ENCODE measurements at places on chromosomes 6 and 20.

DNA sequence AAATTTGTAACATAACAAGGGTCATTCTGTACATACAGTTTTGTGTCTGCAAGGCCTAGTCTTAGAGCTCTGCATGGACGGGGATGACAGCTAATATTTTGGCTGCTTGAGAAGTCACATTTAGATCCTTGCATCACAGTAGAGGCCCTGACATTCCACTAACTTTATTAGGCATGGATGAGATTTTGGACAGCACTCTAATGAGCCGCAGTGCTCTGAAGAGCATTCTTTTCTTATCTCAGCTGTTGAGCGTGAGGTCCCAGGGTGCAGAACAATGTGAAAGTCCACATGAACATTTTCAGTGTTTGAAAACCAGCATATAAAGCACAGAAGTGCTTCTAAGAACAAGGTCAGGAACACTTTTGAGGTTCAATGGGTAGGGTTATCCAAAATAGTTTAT lies 58.9 kb downstream of the IPCEF1 start:
- no peak for DNase-seq

GRCh38 chr20:25030649-25031207 lies 27.2 kb downstream of the ACSS1 start:
- DNase-seq: no peak

- DNase-seq: no peak
Measured at GRCh38 chr20:56360908-56361205, 2.1 kb downstream of the FAM210B start.

DNA sequence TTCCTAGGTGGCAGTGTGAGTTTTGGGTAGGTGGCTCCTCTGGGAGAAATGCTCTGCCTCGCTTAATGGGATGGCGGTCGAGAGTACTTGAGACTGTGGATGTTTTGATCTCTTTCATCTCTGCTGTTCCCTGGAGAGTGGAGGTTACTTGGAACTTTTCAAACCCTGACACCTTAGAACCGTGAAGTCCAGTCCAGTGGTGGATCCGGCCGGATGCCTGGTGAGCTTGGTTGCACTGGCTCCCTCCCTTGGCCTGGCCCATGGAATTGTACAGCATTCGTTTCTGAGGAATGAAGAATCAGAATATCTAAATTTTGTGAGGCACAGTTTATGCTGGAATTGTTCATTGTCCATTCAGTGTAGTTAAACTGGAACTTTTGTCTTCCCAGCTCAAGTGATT lies 51.0 kb downstream of the CSE1L start:
- no peak for DNase-seq

DNA sequence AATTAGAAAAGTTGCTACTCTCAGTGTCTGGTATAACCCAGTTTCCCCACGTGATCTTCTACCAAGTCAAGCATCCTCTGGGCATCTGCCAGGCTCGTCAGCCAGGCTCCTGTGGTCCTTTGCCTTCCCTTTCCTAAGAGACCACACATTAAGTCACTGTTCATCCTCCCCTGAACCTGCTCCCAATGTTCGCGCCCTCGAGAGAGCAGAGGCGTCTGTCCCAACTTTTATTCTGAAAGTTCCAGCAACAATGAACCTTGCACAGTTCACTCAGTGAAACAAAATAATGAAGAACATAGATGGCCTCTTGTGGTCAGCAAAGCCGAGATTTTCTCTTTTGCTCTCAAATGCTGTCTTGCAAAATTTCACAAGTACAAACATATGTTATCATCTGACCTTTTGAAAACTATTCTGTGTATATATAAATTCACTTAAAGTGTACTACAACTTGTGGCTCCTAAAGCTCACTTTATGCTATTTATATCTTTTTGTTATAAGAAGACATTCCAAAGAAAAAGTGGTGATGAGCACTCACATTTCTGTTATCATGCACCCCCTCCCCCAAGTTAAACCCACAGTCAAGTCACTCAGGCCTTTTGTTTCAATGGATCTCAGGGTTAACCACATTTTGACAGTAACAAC lies 39.2 kb upstream of the NHSL1 start:
- no peak for DNase-seq

GRCh38 chr20:20293141-20293540 lies 74.8 kb upstream of the INSM1 start:
- DNase-seq: no peak

GRCh38 chr6:11223286-11223864 lies 9.1 kb downstream of the NEDD9 start:
- DNase-seq: no peak

- no peak for DNase-seq
Measured at GRCh38 chr6:139730340-139730974, 356.0 kb upstream of the CITED2 start.

DNA sequence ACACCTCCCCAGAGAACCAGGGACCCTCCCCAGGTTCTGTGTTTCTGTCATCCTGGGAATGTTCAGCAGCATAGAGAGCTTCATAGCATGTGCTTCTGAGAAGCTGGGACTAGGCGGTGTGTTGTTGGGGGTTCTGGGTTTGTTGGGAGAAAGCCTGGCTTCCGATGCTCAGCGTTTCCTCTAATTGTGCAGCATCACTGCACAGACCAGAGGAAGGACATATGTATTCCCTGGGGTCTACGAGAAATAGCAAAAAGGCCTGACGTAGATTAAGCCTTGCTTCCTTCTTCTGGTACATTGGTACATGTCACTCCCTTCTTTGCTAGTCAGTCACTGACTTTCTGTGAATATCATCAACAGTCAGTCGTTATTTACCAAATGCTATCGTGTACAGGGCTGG lies 96.9 kb upstream of the SGK1 start:
- DNase-seq: no peak

DNA sequence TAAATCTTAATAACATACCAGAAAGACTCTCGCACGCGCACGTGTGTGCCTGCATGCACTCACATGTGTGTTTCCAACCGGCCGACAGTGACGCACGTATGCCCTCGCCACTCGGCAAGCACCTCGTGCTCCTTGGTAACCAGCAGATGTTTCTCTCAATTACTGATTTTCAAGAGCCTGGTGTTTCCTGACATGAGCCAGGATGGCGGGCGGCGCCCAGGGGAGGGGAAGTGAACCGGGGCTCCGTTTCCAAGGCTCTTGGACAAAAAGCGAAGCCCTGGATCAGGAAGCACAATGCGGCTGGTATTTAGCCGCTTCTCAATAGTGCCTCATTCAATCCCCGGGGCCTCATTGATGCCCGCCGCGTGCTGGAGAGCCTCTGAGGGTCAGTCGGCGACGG lies 37.7 kb downstream of the PMEPA1 start:
- DNase-seq: no peak

GRCh38 chr20:11366660-11367059 lies 551.0 kb upstream of the BTBD3 start:
- DNase-seq: no peak

GRCh38 chr6:17583811-17584210 lies 16.3 kb upstream of the FAM8A1 start:
- DNase-seq: no peak

GRCh38 chr6:136719280-136720044 lies 72.8 kb downstream of the MAP3K5 start:
- no peak for DNase-seq

DNA sequence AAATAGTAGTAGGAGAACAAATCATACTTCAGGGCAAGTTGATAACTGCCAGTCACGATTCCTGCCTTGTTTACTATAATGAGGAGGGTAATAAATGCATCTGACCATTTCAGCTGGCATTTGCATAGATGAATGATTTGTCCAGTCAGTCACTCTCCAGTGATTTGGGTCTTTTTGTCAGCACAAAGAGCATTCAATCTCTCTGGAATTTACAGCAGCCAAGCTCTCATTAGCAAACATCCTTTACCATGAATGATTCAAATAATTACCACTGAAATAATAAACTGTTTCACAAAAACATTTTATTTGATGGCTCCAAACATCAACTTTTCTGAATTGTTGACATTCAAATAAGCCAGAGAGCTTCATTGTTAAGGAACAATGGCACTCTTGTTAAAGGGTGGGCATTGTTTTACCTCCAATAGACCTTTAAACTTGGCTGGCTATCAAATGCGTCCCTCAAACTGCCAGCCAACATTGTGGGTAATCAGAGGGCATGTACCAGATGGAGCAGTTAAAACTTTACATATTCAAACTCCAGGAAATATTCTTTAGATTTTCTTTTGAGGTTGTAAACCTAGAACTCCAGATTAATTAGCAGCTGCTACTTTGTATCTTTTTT lies 30.0 kb upstream of the FBXL4 start:
- DNase-seq: no peak

DNA sequence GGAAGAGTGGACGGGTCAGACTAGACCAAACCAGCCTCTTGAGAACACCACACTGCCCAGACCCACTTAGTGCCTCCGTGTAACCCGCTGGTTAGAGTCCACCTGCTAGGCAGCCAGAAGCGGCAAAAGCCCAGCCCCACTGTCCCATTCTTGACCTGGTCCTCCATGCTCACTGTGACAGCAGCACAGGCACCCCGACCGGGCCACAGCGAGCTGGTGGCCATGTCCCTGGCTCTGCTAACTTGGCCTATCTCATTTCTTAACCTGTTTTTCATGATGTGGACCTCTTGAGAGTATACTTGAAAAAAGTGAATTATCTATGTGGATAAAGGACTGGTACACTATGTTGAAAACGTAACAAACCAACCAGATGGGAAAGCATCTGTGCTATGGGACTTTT lies 44.9 kb upstream of the TMEM181 start:
- DNase-seq: no peak

- DNase-seq: no peak
Measured at GRCh38 chr6:114288701-114289495, 53.9 kb downstream of the HS3ST5 start.

- no peak for DNase-seq
Measured at GRCh38 chr6:20286968-20287565, 74.8 kb upstream of the MBOAT1 start.

GRCh38 chr6:52074716-52075115 lies 12.7 kb downstream of the PKHD1 start:
- DNase-seq: no peak

- no peak for DNase-seq
Measured at GRCh38 chr6:166461821-166462460, 79.2 kb upstream of the MPC1 start.

- no peak for DNase-seq
Measured at GRCh38 chr6:2986722-2987221, 12.9 kb upstream of the NQO2 start.
